Endothelial cell of umbilical vein (primary cell): ENCODE measurements at places on chromosomes 16 and 17. TPM values are rescaled to one million over a fixed set of nuclear protein-coding genes. Genes with fewer than 3 reads are reported as not detected.

The KRTAP1-5 gene
- total RNA-seq = not detected in 2 replicates

The IRX6 gene
- not detected in 2 replicates for total RNA-seq

The CES1 gene
- not detected in 2 replicates for total RNA-seq

The OR2C1 gene
- total RNA-seq = not detected in 2 replicates

The AHSP gene
- total RNA-seq = not detected in 2 replicates

The TMED6 gene
- 0.37 and 1.2 TPM in 2 replicates for total RNA-seq

The SETD6 gene
- 10.4 and 16.4 TPM in 2 replicates for total RNA-seq

The CCDC144A gene
- 0.27 and 2.9 TPM in 2 replicates for total RNA-seq

The TLCD3B gene
- total RNA-seq = 0.86 and 0.99 TPM in 2 replicates

The ITGAD gene
- not detected in 2 replicates for total RNA-seq

The KRT40 gene
- total RNA-seq = not detected in 2 replicates

The ZNF75A gene
- total RNA-seq = 28.0 and 28.4 TPM in 2 replicates

The EFCAB5 gene
- 0.40 and 0.44 TPM in 2 replicates for total RNA-seq

The CACNG3 gene
- not detected in 2 replicates for total RNA-seq

The SPDYE4 gene
- not detected in 2 replicates for total RNA-seq

The KRTAP9-4 gene
- total RNA-seq = not detected in 2 replicates

The TMEM114 gene
- not detected in 2 replicates for total RNA-seq

The PRSS36 gene
- not detected in 2 replicates for total RNA-seq

The ACSM2A gene
- total RNA-seq = not detected in 2 replicates

The TBC1D16 gene
- 48.6 and 50.9 TPM in 2 replicates for total RNA-seq

The GCGR gene
- total RNA-seq = not detected in 2 replicates

The C16orf46 gene
- total RNA-seq = 0.53 TPM in 1 of 2 replicates, not detected in the other

The SLC5A11 gene
- not detected in 2 replicates for total RNA-seq

The CES3 gene
- total RNA-seq = not detected in 2 replicates

The ALOX12 gene
- total RNA-seq = not detected in 2 replicates

The TP53TG3 gene
- total RNA-seq = not detected in 2 replicates

The CSH1 gene
- not detected in 2 replicates for total RNA-seq

The MT4 gene
- not detected in 2 replicates for total RNA-seq

The CD300C gene
- not detected in 2 replicates for total RNA-seq

The ARHGAP23 gene
- 152 and 190 TPM in 2 replicates for total RNA-seq

The KRTAP3-1 gene
- total RNA-seq = not detected in 2 replicates

The HEATR9 gene
- not detected in 2 replicates for total RNA-seq

The CCL7 gene
- total RNA-seq = not detected in 2 replicates

The UBB gene
- 1,183 and 1,294 TPM in 2 replicates for total RNA-seq

The LAT gene
- 4.5 and 6.6 TPM in 2 replicates for total RNA-seq

The PGAP6 gene
- 88.1 and 89.8 TPM in 2 replicates for total RNA-seq

The PGP gene
- total RNA-seq = 29.6 and 32.0 TPM in 2 replicates

The MAPT gene
- 0.16 and 0.51 TPM in 2 replicates for total RNA-seq

The ANKRD40CL gene
- not detected in 2 replicates for total RNA-seq

The CTRB2 gene
- total RNA-seq = not detected in 2 replicates

The PRSS22 gene
- total RNA-seq = not detected in 2 replicates

The RGS9 gene
- total RNA-seq = 1.4 and 1.7 TPM in 2 replicates
